Suprapubic skin (tissue), 4 donors: ENCODE measurements at places on chromosomes 3 and 15. TPM values are rescaled to one million over a fixed set of nuclear protein-coding genes. Genes with fewer than 3 reads are reported as not detected.

GRCh38 chr3:66497288-66497984, 3.4 kb downstream of the LRIG1 start:
- DNase-seq: no peak
- H3K4me1 ChIP-seq: peaks cover 67% of the 10 kb centered on the region
- H3K27ac ChIP-seq: peak overlapping the region; percentile 92
- peak overlapping the region; percentile 96 for H3K4me3 ChIP-seq

DNA sequence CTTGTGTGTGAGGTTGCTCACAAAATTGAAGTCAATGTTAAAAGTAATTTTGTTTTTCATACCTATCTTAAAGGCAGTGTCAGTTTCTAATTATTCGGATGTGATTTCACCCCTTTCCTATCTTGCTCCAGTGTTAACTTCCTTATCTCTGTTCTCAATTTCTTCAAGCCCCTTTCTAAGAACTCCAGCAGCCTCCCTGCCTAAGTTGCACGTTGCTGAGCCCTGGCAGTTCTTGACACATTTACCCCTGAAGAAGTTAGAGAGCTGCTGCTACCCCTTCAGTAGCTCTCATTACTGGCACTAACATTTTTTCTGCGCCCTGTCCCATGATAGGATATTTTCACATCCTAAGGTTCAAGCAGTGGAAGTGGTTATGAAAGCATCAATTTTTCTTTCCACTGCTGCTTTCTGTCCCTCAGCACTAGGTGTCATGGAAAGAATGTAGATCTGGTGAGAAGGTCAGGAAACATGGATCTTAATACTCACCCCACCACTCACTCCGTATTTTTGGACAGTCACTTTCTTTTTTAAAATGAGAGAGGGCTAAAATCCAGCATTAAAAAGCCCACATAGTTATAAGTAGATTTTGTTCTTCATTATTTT, 62.9 kb downstream of the OPA1 start:
- no peak for DNase-seq
- H3K27me3 ChIP-seq: no peaks in the 10 kb centered on the region
- no peak overlapping the region for H3K27ac ChIP-seq
- no peak overlapping the region for H3K4me3 ChIP-seq
- H3K4me1 ChIP-seq: no peaks in the 10 kb centered on the region

DNA sequence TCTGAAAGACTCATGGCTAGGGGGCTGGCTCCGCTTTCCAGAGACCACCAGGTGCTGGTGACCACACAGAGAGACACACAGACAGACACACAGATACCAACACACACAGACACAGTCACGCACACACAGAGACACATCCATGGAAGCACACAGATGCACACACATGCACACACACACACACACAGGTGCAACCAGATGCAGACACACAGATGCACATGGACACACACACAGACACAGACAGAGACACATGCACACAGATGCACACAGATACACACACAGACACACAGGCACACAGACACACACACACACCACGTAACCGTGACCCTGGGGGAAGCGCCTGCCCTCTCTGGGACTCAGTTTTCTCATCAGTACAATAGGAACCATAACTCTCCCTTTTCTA, 132.2 kb downstream of the WNT7A start:
- no peak overlapping the region for H3K4me3 ChIP-seq
- H3K27me3 ChIP-seq: peaks cover 20% of the 10 kb centered on the region
- H3K36me3 ChIP-seq: no peaks in the 10 kb centered on the region
- no peak for DNase-seq
- H3K27ac ChIP-seq: no peak overlapping the region
- no peaks in the 10 kb centered on the region for H3K4me1 ChIP-seq

SYNM gene
- total RNA-seq: 9.2 TPM

GRCh38 chr3:189909139-189909538, 211.6 kb downstream of the P3H2 start:
- H3K36me3 ChIP-seq: no peaks in the 10 kb centered on the region
- H3K27me3 ChIP-seq: no peaks in the 10 kb centered on the region
- H3K27ac ChIP-seq: no peak overlapping the region
- peaks cover 16% of the 10 kb centered on the region for H3K4me1 ChIP-seq

GRCh38 chr3:46492890-46493547, 4.8 kb upstream of the RTP3 start:
- H3K4me3 ChIP-seq: no peak overlapping the region
- no peaks in the 10 kb centered on the region for H3K36me3 ChIP-seq
- DNase-seq: no peak
- H3K27ac ChIP-seq: no peak overlapping the region

RNF111 gene
- 34.4 TPM for total RNA-seq

- H3K36me3 ChIP-seq: no peaks in the 10 kb centered on the region
- H3K27me3 ChIP-seq: no peaks in the 10 kb centered on the region
- H3K4me3 ChIP-seq: no peak overlapping the region
- no peak for DNase-seq
- no peaks in the 10 kb centered on the region for H3K4me1 ChIP-seq
Observed at GRCh38 chr3:51044982-51045381, 340.1 kb upstream of the MANF start.

RARRES1 gene
- 23.3 TPM for total RNA-seq

GRCh38 chr3:128753715-128754114, 27.7 kb downstream of the RAB7A start:
- H3K27me3 ChIP-seq: no peaks in the 10 kb centered on the region
- H3K4me1 ChIP-seq: peaks cover 19% of the 10 kb centered on the region
- DNase-seq: no peak
- no peaks in the 10 kb centered on the region for H3K36me3 ChIP-seq
- no peak overlapping the region for H3K4me3 ChIP-seq

PLSCR4 gene
- total RNA-seq: 37.3 TPM

ASB14 gene
- total RNA-seq: not detected

DNA sequence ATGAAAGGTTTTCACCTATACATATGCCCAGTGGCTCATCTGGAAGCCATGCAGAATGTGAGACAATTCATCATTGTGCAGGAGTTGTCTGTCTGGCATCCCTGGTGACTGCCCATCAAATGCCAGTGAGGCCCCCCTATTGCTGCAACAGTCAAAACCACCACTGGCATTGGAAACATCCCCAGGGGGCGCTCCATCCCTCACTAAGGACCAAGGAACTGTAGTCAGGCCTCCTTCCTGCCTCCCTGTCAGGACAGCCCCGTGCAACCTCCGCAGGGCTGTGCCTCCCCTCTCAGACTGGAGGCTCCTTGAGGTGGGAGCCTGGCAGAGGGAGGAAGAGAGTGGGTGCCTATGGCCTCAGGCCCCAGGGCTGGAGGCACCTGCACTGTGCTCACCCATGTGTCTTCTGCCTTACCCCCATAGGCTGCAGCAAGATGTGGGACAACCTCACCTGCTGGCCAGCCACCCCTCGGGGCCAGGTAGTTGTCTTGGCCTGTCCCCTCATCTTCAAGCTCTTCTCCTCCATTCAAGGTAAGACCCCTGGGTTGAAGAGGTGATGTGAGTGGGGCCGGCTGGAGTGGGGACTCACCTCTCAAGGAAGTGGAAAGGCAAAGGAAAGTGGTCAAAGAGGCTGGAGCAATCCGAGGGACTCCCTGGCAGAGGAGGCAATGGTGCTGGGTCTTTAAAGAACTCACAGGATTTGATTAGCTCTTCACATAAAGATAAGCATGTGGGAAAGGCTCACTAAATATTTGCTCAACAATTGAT, 16.5 kb downstream of the VIPR1 start:
- DNase-seq: no peak
- H3K4me3 ChIP-seq: no peak overlapping the region
- H3K27ac ChIP-seq: no peak overlapping the region
- H3K4me1 ChIP-seq: peaks cover 63% of the 10 kb centered on the region
- no peaks in the 10 kb centered on the region for H3K27me3 ChIP-seq

DNA sequence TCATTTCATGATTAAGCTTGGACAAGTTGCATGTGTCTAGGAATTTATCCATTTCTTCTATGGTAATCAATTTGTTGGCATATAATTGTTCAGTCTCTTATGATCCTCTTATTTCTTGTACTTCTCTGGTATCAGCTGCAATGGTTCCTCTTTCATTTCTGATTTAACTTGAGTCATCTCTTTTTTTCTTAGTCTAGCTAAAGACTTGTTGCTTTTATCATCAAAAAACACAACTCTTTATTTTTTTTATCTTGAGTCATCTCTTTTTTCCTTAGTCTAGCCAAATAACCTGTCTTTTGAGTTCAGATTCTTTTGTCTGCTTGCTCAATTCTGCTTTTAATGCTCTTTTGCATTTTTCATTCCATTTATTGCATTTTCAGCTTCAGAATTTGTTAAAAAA, 37.3 kb downstream of the UBE3A start:
- peaks cover 26% of the 10 kb centered on the region for H3K36me3 ChIP-seq
- no peak overlapping the region for H3K27ac ChIP-seq
- H3K27me3 ChIP-seq: no peaks in the 10 kb centered on the region
- H3K4me1 ChIP-seq: peaks cover 14% of the 10 kb centered on the region
- no peak overlapping the region for H3K4me3 ChIP-seq

DNA sequence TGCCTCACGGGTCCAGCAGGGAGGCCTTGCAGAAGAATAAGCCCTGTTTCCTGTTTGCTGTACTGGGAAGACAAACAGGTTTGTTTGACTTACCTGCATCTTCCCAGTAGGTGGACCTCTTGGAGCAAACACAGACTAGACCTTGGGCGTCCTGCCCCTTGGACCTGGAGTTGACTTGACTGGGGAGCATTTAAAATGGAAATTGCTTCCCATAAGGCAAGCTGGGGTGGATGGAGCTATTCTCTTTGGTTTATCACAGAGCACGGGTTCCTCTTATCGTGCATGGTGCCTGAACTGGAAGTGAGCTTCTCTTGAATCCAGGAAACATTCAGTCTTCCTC, 151.4 kb downstream of the RPLP1 start:
- no peaks in the 10 kb centered on the region for H3K27me3 ChIP-seq
- no peak for DNase-seq
- no peak overlapping the region for H3K27ac ChIP-seq

GRCh38 chr3:150747886-150748683, 14.9 kb downstream of the SIAH2 start:
- DNase-seq: no peak
- H3K27me3 ChIP-seq: no peaks in the 10 kb centered on the region
- H3K27ac ChIP-seq: peak overlapping the region; percentile 47
- H3K4me1 ChIP-seq: peaks cover 65% of the 10 kb centered on the region
- H3K36me3 ChIP-seq: no peaks in the 10 kb centered on the region
- no peak overlapping the region for H3K4me3 ChIP-seq

- H3K4me1 ChIP-seq: no peaks in the 10 kb centered on the region
- H3K4me3 ChIP-seq: no peak overlapping the region
- DNase-seq: no peak
- H3K36me3 ChIP-seq: no peaks in the 10 kb centered on the region
Observed at GRCh38 chr3:191889756-191890155, 428.8 kb downstream of the PYDC2 start.

UCN2 gene
- 10.1 TPM for total RNA-seq

DNA sequence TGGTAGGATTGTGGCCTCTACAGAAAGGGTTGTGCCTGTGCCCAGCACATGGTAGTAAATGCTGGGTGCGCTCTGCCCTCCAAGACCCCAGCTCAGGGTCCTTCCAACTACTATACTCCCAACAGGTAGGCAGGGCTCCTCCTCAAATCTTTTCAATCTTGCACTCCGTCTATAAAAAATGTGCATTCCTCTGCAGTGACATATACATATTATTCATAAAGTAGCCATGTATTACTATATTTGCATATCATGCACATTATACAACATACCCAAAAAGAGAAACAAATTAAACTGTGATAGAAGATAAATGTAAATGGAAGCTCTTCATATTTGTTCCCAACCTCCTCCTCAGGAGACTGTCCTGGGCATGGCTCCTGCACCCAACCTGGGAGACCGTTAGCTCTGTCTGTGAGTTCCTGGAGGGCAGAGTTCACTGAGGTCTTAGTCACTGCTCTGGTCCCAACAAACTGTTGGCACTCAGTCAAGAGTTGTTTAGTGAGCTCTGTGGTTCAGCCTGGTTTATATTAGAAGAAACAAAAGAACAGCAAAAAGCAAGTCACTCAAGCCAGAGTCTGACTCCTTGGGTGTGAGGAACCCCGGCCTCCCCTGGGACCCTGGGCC, 47.7 kb upstream of the GRIP2 start:
- no peak overlapping the region for H3K27ac ChIP-seq
- H3K36me3 ChIP-seq: no peaks in the 10 kb centered on the region
- H3K4me1 ChIP-seq: no peaks in the 10 kb centered on the region
- H3K4me3 ChIP-seq: no peak overlapping the region

CGGBP1 gene
- 46.6 TPM for total RNA-seq

- H3K4me1 ChIP-seq: no peaks in the 10 kb centered on the region
- no peak overlapping the region for H3K4me3 ChIP-seq
- no peak for DNase-seq
- H3K27ac ChIP-seq: no peak overlapping the region
- H3K27me3 ChIP-seq: no peaks in the 10 kb centered on the region
Observed at GRCh38 chr3:57911593-57911992, 96.6 kb upstream of the FLNB start.

IRAK2 gene
- 8.4 TPM for total RNA-seq

DNA sequence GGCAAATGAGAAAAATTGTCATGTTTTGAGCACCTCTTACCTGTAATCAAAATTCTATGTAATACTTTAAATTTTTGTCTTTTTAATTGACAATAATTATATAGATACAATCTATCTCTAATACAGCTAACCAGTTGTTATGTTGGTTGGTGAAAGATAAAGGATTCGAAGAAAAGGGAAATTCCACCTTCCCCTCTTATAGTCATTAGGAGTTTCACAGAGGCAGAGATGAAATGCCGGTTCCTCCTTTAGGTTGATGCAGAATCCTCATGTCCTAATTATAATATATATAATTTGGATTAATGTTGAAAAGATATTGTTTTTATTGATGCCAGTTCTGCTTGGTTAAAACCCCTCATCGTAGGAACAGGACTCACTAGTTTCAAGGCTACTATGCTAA, 67.1 kb downstream of the LRCH3 start:
- H3K27ac ChIP-seq: no peak overlapping the region
- peaks cover 39% of the 10 kb centered on the region for H3K36me3 ChIP-seq
- no peak for DNase-seq
- no peaks in the 10 kb centered on the region for H3K4me1 ChIP-seq
- no peaks in the 10 kb centered on the region for H3K27me3 ChIP-seq

PCOLCE2 gene
- total RNA-seq: 13.3 TPM

DNA sequence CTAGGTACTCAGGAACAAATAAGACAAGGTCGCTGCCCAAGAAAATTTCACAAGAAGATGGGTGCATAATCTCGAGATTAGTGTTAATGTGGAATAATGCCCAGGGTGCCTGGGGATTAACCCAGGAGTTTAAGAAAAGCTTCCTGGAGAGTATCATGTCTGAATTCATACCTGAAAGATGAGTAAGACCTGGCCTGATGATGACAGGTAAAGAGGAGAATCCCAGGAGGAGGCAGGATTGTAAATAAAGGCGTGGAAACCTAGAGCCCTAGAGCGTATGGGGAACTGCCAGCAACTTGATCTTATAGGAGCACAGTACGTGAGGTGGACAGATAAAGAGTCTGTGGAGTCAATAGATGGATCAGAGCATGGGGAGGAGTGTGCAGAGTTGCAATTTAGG, 43.0 kb downstream of the ARRDC4 start:
- no peaks in the 10 kb centered on the region for H3K36me3 ChIP-seq
- peaks cover 12% of the 10 kb centered on the region for H3K4me1 ChIP-seq
- H3K27me3 ChIP-seq: no peaks in the 10 kb centered on the region
- H3K27ac ChIP-seq: peak overlapping the region; percentile 19
- no peak for DNase-seq
- H3K4me3 ChIP-seq: no peak overlapping the region
